Aorta (tissue), 5 donors: ENCODE measurements at places on chromosomes 13 and 19. TPM values are rescaled to one million over a fixed set of nuclear protein-coding genes. Genes with fewer than 3 reads are reported as not detected.

GRCh38 chr13:46893221-46893740 is 3.6 kb downstream of the HTR2A start:
- H3K36me3 ChIP-seq: peaks cover 2% of the 10 kb centered on the region
- DNase-seq: no peak
- no peaks in the 10 kb centered on the region for H3K4me1 ChIP-seq

- no peak for DNase-seq
Measured at GRCh38 chr13:73397496-73398305, 338.9 kb downstream of the KLF5 start.

DNA sequence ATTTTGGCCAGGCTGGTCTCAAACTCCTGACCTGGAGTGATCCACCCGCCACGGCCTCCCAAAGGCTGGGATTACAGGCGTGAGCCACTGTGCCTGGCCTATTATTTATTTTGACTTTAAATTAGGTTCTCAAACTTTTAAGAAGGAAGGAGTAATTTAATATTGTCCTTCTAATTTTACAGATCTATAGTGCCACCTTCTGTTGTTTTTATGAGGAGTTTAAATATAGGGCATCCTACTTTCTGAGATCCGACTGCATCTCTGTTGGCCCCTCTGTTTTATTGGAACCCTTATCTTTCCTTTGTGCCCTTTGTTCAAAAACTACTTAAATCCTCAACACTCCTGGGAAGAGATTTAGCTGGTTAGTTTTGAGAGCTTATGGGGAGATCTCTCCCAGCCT is 25.4 kb upstream of the ZMYM5 start:
- no peak for DNase-seq
- no peaks in the 10 kb centered on the region for H3K27me3 ChIP-seq
- H3K4me3 ChIP-seq: no peak overlapping the region
- H3K36me3 ChIP-seq: no peaks in the 10 kb centered on the region
- no peak overlapping the region for H3K27ac ChIP-seq

- H3K4me3 ChIP-seq: no peak overlapping the region
- no peak overlapping the region for H3K27ac ChIP-seq
Measured at GRCh38 chr19:33622505-33622808, 704 bp downstream of the CHST8 start.

DNA sequence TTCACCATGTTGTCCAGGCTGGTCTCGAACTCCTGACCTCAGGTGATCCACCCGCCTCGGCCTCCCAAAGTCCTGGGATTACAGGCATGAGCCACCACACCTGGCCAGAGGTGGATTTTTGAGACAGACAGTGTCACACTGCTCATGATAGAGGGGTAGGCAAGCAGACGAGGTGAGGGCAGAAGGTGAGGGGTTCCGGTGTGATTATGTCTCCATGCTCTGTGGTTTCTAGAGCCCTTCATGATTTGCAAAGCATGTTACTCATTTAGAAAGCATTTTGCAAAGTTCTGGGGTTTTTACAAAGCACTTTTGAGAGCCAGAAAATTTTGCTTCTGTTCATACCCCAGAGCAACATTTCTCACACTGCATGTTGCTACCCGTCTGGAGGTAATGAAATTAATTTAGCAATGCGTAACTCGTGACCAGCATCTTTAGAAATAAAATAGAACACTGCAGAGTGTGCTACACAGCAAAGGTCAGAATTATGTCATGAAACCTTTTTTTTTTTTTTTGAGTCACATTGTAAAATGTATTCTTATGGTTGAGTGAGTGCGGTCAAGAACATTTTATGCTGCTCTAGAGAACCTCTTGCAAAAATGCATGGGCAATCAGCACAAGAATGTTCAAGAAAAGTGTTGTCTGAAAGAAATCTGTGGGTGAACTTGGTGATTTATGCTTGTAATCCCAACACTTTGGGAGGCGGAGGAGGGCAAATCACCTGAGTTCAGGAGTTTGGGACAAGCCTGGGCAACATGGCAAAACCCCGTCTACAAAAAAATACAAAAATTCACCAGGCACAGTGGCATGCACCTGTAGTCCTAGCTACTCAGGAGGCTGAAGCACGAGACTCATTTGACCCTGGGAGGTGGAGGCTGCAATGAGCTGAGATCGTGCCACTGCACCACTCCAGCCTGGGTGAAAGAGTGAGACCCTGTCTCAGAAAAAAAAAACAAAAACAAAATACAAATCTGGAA is 58.0 kb downstream of the MAP4K1 start:
- no peak overlapping the region for H3K27ac ChIP-seq
- no peak overlapping the region for H3K4me3 ChIP-seq
- H3K4me1 ChIP-seq: no peaks in the 10 kb centered on the region
- H3K36me3 ChIP-seq: no peaks in the 10 kb centered on the region

GRCh38 chr19:35048911-35049411 is 7.4 kb downstream of the HPN start:
- no peak for DNase-seq
- H3K27me3 ChIP-seq: no peaks in the 10 kb centered on the region
- H3K4me1 ChIP-seq: no peaks in the 10 kb centered on the region
- H3K27ac ChIP-seq: no peak overlapping the region

- H3K27me3 ChIP-seq: no peaks in the 10 kb centered on the region
- H3K4me3 ChIP-seq: no peak overlapping the region
- H3K27ac ChIP-seq: no peak overlapping the region
- DNase-seq: no peak
Measured at GRCh38 chr13:35888457-35888883, 242.7 kb downstream of the DCLK1 start.

DNA sequence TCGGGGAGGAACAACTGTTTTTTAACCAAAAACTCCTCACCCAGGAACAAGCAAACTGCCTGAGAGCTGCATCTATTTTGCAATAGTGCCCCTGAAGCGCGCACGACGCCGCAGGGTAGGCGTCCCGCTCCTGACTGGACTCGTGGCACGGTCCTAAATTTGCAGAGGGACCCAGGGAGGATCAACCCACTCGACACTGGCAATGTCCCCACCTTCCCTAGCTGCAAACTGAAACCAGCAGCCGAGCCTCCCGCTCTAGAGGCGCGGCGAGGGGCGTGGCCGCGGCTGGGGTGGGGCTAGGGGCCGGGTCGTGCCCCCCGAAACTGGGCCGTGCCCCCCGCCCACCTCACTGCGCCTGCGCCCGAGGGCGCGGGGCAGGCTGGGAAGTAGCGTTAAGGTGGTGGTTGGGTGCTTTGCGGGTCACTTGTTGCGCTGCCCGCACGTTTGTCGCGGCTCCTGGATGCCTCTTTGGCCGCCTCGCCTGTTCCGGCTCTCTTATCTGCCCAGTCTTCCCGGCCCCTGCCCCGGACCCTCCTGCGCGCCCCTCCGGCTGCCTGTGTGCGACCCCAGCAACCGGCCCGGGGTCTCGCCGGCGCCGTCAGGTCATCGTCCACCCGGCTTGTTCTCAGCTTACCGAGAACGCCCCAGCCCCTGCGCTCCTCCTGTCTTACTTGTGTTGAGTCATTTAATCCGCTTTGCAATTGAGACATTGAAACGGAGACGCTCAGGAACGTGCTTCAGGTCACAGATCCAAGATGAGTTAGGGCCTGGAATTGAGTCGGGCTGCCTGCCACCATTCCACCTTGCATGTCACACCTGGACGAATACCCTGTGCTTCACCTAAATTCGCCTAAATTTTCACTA is 37.9 kb upstream of the LSM14A start:
- H3K36me3 ChIP-seq: no peaks in the 10 kb centered on the region
- H3K4me1 ChIP-seq: no peaks in the 10 kb centered on the region
- H3K27me3 ChIP-seq: no peaks in the 10 kb centered on the region
- DNase-seq: peak; percentile 94
- H3K27ac ChIP-seq: peak overlapping the region; percentile 26
- peak overlapping the region; percentile 58 for H3K4me3 ChIP-seq

- no peak overlapping the region for H3K27ac ChIP-seq
- DNase-seq: no peak
- no peaks in the 10 kb centered on the region for H3K36me3 ChIP-seq
- no peak overlapping the region for H3K4me3 ChIP-seq
Measured at GRCh38 chr13:46341112-46341711, 45.8 kb downstream of the RUBCNL start.

GRCh38 chr13:46624353-46624752 is 71.4 kb downstream of the LRCH1 start:
- peaks cover 6% of the 10 kb centered on the region for H3K4me1 ChIP-seq
- no peaks in the 10 kb centered on the region for H3K36me3 ChIP-seq
- no peak overlapping the region for H3K4me3 ChIP-seq
- DNase-seq: no peak
- H3K27me3 ChIP-seq: no peaks in the 10 kb centered on the region
- H3K27ac ChIP-seq: no peak overlapping the region

DNA sequence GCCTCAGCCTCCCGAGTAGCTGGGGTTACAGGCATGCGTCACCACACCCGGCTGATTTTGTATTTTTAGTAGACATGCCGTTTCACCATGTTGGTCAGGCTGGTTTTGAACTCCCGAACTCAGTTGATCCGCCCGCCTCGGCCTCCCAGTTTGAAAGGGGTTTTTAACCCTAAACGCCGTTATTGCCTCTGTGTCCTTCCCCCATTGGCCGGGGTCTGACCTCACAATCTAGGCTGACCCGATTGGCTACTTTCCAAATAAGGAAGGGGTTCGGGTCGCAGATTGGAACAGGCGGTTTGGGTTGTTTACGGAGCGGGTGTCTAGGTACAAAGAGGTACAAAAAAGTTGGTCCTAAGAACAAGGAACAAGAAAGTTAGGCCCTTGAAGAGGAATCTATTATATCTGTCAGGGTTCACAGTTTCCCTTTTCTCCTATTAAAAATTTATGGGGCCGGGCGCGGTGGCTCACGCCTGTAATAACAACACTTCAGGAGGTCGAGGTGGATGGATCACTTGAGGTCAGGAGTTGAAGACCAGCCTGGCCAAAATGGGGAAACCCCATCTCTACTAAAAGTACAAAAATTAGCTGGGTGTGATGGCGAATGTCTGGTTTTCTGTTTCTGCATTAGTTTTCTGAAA is 1.0 kb downstream of the ZNF253 start:
- H3K4me3 ChIP-seq: peak overlapping the region; percentile 80
- H3K27me3 ChIP-seq: no peaks in the 10 kb centered on the region
- H3K4me1 ChIP-seq: no peaks in the 10 kb centered on the region

GRCh38 chr19:42121656-42122069 is 10.6 kb downstream of the POU2F2 start:
- peaks cover 1% of the 10 kb centered on the region for H3K27me3 ChIP-seq
- DNase-seq: peak; percentile 89
- no peaks in the 10 kb centered on the region for H3K36me3 ChIP-seq
- no peak overlapping the region for H3K27ac ChIP-seq
- H3K4me3 ChIP-seq: no peak overlapping the region

DNA sequence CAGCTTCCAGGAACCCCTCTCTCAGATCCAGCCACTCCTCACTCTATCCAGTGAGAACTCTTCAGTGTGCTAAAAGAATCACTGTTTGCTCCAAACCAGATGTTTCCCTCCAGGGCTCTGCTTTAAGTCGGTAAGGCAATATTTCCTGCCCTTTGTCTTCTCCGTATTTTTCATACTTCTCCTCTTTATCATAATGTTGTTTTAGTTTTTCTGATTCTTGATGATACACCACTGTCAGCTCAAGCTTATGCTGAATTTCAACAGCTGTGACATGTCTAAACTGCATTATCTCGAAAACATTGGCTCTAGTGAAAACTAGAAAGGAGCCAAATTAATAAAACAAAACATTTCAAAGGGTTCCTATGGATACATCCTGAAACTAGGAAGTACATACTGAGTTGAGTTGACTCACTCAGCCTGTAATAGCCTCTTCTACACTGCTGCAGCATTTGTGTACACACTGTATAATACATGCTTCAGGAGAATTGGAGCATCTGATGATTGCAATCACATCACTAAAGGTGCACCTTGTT is 39.8 kb downstream of the GPR180 start:
- no peaks in the 10 kb centered on the region for H3K36me3 ChIP-seq
- H3K4me3 ChIP-seq: no peak overlapping the region
- H3K4me1 ChIP-seq: no peaks in the 10 kb centered on the region
- no peaks in the 10 kb centered on the region for H3K27me3 ChIP-seq

- peak overlapping the region; percentile 21 for H3K4me3 ChIP-seq
- H3K4me1 ChIP-seq: no peaks in the 10 kb centered on the region
- H3K27me3 ChIP-seq: no peaks in the 10 kb centered on the region
- DNase-seq: no peak
- no peak overlapping the region for H3K27ac ChIP-seq
- H3K36me3 ChIP-seq: no peaks in the 10 kb centered on the region
Measured at GRCh38 chr13:25046985-25047511, 48.9 kb upstream of the PABPC3 start.

- H3K4me3 ChIP-seq: no peak overlapping the region
- no peaks in the 10 kb centered on the region for H3K4me1 ChIP-seq
- H3K27ac ChIP-seq: no peak overlapping the region
- DNase-seq: peak; percentile 84
Measured at GRCh38 chr13:48731957-48732569, 78.3 kb downstream of the CYSLTR2 start.

- DNase-seq: no peak
- H3K27me3 ChIP-seq: no peaks in the 10 kb centered on the region
- no peak overlapping the region for H3K27ac ChIP-seq
- H3K4me1 ChIP-seq: no peaks in the 10 kb centered on the region
- no peak overlapping the region for H3K4me3 ChIP-seq
- no peaks in the 10 kb centered on the region for H3K36me3 ChIP-seq
Measured at GRCh38 chr19:53642381-53643099, 10.7 kb downstream of the DPRX start.

DNA sequence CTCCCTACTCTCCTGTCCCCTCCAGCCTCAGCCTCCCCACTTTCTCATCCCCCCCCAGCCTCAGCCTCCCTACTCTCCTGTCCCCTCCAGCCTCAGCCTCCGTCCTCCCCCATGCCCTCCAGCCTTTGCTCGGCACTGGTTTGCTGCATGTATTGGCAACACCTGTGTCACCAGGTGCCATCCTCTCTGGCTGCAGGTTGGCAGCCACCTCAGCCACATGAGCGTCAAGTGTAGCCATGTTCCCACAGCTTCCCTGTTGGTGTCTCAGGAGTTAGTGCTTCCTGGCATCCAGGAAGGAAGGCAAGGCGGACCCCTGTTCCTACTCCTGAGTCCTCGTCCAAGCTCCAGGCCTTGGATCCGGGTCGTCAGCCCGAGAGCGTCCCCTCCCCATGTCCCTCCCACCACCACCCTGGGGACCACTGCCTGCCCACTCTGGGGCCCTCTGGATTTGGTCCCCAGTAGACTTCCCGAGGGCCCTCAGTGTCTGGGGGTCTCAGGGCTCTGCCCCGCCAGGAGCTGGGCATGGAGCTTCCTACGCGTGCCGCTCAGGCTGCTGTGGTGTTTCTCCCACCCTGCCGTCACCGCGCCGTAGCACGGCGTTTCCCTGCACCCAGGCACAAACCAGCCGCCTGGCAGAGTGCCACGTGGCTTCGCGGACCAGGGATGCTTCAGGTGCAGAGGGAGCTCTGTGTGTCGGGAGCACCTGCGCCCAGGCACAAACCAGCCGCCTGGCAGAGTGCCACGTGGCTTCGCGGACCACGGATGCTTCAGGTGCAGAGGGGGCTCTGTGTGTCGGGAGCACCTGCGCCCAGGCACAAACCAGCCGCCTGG is 128.3 kb upstream of the MCF2L start:
- H3K4me3 ChIP-seq: no peak overlapping the region
- H3K27me3 ChIP-seq: no peaks in the 10 kb centered on the region
- H3K36me3 ChIP-seq: no peaks in the 10 kb centered on the region
- peak; percentile 43 for DNase-seq
- no peaks in the 10 kb centered on the region for H3K4me1 ChIP-seq

GRCh38 chr13:97182111-97182890 is 39.8 kb upstream of the MBNL2 start:
- no peak overlapping the region for H3K27ac ChIP-seq
- DNase-seq: no peak
- no peak overlapping the region for H3K4me3 ChIP-seq
- no peaks in the 10 kb centered on the region for H3K27me3 ChIP-seq
- no peaks in the 10 kb centered on the region for H3K36me3 ChIP-seq
- H3K4me1 ChIP-seq: no peaks in the 10 kb centered on the region

Gene DENND1C
- 1.9 TPM for polyA plus RNA-seq

Gene ZNF724
- polyA plus RNA-seq: not detected

Gene GAPDHS
- polyA plus RNA-seq: not detected

Gene SDHAF1
- polyA plus RNA-seq: 11.1 TPM

Gene DHDH
- polyA plus RNA-seq: not detected

Gene ATCAY
- polyA plus RNA-seq: not detected

Gene ZNF729
- not detected for polyA plus RNA-seq
